ENCODE measurements at places on chromosomes 16 and 17.
A peak's percentile ranks its signal among the peaks of the same experiment; 100 is the strongest.

DNA sequence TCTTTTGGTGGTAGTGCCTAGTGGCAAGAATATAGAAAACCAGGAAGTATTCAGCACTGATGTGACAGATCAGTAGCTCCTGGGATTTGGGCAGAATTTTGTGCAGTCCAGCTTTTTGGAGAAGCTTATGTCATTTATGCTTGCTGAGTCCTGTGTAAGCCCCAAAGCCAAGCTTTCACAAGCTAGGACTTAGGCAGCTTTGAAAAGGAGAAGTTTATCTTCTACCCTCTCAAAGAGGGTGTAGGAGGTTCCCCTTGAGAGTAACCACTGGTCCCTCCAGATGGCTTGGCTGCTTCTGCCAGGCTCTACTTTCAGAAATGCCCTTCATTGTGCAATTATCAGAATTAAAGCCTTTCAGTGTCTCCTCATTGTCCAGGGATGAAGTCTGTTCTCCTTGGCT lies 78.8 kb downstream of the CES1 start:
- DNase-seq = no peak

DNA sequence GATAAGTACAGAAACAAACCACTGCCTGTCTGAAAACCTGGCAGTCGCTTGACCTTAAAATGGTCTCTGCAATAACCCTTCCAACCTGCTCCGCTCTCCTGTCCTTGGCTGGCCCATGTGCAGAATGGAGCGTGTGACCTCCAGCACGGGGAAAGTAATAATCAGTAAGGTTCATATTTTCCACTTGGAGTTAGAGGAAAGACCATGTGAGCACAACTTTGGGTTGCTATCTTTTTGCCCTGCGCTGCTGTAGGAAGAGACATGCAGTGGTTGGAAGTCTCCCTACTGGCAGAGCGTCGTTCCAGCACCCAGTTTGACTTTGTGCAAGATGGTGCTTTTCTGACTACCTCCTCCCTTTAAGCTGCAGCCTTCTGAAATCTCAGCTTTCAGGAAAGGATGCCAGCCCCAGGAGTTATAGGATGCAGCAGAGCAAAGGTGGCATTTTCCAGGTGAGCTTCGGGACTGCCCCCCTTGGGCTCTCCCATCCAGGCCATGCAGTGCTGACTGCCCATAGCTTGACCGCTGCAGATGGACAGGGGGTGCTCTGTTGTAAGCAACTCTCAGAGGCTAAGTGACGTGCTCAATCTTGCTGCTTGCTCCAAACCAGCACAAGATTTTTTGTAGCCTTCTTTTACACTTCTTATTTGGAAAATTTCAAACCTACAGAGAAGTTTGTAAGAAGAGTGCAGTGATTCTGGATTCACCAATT lies 110.7 kb upstream of the NOL11 start:
- no peak for DNase-seq

- DNase-seq = no peak
These were observed 223.2 kb upstream of the PSMD7 start for GRCh38 chr16:74073456-74073855.

- DNase-seq = peak; percentile 38
These were observed 15.2 kb upstream of the HOXB2 start for GRCh38 chr17:48559840-48560817.

DNA sequence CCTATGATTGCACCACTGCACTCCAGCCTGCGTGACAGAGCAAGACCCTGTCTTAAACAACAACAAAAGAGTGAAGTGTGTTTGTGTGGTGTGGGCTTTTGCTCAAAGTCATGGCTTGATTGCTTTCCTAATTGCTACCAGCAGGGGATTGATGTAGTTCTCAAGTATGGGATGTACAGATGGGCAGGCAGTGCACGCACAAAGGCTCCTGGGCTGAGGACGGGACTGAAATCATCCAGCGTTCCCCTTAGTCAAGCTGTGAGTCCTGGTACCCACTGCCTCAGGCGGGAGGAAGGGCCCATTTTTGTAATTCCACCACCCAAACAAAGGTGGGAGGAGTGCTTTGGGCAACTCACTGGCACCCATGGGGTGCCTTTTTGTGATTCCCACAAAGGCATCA lies 47.3 kb downstream of the GDE1 start:
- DNase-seq = no peak

GRCh38 chr17:9894231-9894630 lies 10.8 kb downstream of the RCVRN start:
- DNase-seq = no peak

DNA sequence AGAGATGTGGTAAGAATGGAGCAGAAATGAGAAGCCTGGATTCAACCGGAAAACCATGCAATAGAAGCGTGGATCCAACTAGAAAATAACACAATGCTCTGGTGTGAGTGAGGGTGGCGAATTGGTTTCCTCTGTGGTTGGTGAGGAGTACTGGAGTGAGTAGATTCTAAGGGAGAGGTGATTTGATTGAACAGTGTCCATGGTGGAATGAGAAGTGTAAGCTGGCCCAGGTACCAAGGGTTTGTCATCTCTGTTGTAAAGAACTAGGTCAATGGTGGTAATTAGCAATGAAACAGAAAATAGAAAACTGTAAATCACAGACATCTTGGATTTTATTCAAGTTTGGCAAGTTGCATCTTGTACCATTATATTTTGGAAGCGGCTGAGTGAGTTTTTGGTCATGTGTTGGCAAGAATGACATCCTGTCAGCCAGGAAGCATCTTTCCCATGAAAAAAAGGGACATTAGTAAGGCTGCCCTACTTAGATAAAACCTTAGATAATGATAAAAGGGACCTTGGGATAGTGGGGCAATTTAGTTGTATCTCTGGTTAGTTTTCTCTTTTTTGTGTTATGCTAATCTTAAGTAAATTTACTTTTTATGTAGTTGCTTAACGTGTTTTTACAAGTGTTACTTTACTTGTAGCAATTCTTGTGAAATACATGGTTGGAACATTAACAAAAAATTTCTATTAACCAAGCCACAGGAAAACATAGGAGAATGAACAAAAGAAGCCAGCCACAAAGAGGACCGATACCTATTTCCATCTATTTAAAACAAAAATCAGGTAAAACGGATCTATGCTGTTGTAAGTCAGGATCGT lies 20.9 kb downstream of the HSD17B2 start:
- DNase-seq = no peak

- DNase-seq = no peak
These were observed 54.8 kb upstream of the SEC14L1 start for GRCh38 chr17:77085926-77086432.

- DNase-seq = no peak
These were observed 22.2 kb downstream of the MEAK7 start for GRCh38 chr16:84482001-84482891.

DNA sequence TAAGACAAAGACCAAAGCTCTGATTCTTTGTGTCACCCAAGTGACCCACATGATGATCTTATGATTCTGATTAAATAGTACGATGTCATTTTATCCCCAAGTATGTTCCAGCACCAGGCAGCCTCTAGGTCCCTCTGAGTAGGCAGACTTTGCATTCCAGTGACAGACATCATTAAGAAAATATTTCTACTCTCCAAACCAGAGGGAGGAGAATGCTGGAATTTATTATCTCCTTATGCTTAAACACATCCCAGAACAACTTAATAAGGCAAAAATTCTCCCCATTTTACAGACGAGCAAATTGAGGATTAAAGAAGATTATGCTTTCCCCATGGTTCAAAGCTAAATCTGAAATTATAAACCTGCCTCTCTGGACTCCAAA lies 192.8 kb upstream of the CDH11 start:
- DNase-seq = no peak

Measured in nephron progenitor cell (in vitro differentiated cells).